Naive thymus-derived CD4-positive, alpha-beta T cell (primary cell): ENCODE measurements at places on chromosomes 11 and 22.

DNA sequence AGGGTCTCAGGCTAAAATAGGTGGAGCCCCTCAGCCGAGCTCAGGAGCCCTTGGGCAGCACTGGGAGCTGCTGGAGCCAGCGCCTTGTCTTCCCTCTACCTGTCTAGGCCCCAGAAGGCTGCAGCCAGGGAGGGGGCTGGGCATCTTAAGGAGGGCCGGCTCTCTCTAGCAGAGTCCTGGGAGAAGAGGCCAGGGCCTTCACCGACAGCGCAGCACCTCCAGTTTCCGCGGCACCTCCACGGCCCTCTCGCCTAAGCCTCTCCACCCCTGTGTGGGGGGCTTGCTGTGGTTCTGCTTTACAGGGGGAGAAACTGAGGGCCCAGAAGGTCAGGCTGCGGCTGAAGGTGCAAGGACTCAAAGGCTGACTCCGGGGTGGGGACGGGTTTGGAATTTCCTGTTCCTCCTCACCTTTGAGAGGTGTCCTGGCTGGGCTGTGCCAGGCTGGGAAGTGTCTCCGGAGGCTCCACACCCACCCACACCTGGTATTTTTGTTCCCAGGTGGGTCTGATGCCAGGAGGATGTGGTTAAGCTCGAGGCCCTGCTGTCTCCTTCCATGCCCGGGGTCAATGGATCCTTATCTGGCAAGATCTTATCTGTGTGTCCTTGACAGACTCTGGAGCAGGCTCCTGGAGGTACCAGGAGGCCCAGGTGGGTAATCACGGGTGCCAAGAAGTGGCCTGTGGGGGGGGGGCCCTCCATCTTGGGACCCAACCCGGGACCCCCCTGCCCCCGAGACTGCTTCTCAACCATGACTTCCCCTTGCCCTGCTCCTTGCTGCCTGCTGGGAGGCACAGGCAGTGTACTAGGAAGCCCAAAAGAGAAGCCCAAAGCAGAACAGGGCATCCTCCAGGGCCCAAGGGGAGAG lies 95.3 kb upstream of the FGF3 start:
- no peak for DNase-seq
- H3K27me3 ChIP-seq = no peaks in the 10 kb centered on the region
- no peak overlapping the region for H3K4me3 ChIP-seq
- no peaks in the 10 kb centered on the region for H3K4me1 ChIP-seq
- no peaks in the 10 kb centered on the region for H3K36me3 ChIP-seq
- H3K27ac ChIP-seq = no peak overlapping the region

DNA sequence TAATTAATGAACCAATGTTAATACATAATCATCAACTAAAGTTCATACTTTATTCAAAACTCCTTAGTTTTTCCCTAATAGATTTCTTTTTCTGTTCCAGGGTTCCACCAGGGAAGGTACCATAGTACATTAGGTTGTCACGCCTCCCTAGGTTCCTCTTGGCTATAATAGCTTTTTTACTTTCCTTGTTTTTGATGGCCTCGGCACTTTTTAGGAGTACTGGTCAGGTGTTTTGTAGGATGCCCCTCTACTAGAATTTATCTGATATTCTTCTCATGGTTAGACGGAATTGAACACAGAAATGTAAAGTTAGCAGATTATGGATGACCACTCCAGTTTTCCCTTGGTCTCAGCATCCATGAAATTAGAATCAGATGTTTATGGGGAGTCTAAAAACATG lies 34.0 kb downstream of the PARVA start:
- H3K27ac ChIP-seq = no peak overlapping the region
- no peak overlapping the region for H3K4me3 ChIP-seq
- H3K27me3 ChIP-seq = no peaks in the 10 kb centered on the region
- no peaks in the 10 kb centered on the region for H3K36me3 ChIP-seq
- H3K4me1 ChIP-seq = no peaks in the 10 kb centered on the region
- no peak for DNase-seq

DNA sequence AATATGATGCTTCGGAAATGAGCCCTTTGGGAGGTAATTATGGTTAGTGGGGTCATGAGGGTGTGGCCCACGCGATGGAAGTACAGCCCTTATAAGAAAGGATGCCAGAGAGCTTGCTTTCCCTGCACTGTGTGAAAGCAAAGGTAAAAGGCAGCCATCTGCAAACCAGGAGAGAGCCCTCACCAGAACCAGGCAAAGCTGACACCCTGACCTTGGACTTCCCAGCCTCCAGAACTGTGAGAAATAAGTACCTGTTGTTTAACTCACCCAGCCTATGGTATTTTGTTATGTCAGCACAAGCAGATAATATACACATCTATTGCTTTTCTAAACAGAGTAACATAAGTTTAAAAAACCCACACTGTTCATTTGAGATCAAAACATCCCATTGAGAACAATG lies 50.7 kb downstream of the SYN3 start:
- H3K4me1 ChIP-seq = no peaks in the 10 kb centered on the region
- H3K4me3 ChIP-seq = no peak overlapping the region
- no peaks in the 10 kb centered on the region for H3K36me3 ChIP-seq
- H3K27me3 ChIP-seq = no peaks in the 10 kb centered on the region

DNA sequence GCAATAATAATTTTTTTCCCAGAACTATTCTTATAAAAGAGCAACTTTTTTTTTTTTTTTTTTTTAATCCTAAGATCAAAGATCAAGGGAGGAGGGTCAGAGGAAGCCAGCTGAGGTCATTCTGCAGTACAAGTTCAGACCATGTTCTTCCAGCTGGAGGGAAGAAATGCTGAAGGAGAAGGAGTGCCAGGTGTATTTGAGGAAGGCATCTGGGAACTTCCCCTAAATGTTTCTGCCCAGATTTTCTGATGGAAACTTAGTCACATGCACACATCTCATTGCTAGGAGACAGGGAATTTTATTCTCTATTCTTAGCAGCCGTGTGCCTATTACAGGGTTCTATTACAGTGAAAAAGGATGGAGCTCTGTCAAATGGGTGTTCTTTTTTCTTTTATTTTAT lies 208.4 kb downstream of the ARHGAP42 start:
- no peaks in the 10 kb centered on the region for H3K4me1 ChIP-seq
- H3K27ac ChIP-seq = no peak overlapping the region
- DNase-seq = no peak
- no peaks in the 10 kb centered on the region for H3K36me3 ChIP-seq

GRCh38 chr11:69277074-69277809 lies 16.7 kb upstream of the MYEOV start:
- H3K4me1 ChIP-seq = no peaks in the 10 kb centered on the region
- no peak for DNase-seq
- H3K36me3 ChIP-seq = no peaks in the 10 kb centered on the region
- no peaks in the 10 kb centered on the region for H3K27me3 ChIP-seq

GRCh38 chr11:79406376-79406775 lies 34.5 kb downstream of the TENM4 start:
- H3K4me1 ChIP-seq = no peaks in the 10 kb centered on the region
- H3K27ac ChIP-seq = no peak overlapping the region
- H3K36me3 ChIP-seq = no peaks in the 10 kb centered on the region
- DNase-seq = no peak
- no peaks in the 10 kb centered on the region for H3K27me3 ChIP-seq

DNA sequence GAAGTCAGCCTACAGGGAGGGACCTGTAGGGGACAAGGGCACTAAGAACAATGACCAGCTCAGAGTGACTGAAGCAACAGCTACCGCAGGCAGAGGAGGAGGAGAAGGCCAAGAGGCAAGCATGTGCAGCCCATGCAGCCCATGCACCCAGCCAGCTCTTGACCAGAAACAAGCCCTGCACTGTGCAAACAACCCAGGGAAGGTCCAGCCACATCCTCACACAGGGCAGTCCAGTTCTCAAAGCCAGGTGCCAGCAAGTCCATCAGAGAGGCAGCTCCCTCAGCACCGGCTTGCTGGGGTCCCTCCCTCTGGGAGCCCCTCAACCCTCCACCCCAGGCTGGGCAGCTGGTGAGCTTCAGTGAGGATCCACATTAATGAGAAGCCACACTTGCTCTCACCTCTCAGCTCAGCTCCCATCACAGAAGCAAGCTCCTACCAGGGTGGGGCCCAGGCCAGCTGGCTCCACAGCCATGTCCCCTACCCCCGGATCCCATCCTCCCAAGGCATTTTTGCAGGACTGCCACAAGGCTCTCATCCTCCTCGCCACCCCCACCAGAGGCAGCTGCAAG lies 7.1 kb downstream of the DGCR2 start:
- no peaks in the 10 kb centered on the region for H3K36me3 ChIP-seq
- peak overlapping the region; percentile 24 for H3K27ac ChIP-seq
- peaks cover 55% of the 10 kb centered on the region for H3K4me1 ChIP-seq

DNA sequence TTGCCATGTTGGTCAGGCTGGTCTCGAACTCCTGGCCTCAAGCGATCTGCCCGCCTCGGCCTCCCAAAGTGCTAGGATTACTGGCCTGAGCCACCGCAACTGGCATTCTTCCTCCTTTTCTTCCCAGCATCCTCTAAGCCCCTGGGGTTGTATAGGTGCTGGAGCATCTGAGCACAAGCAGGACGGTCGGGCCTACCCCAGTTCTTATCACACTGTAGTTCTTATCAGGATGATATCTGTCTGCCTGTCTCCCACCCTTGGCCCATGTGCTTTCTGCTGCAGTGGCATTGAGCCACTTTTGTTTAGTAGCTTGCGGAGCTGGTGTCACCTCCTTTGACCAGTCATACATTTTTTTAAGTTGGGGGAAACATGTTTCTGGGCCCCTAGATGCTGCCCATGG lies 1.9 kb downstream of the RHOD start:
- H3K4me1 ChIP-seq = peaks cover 6% of the 10 kb centered on the region
- H3K4me3 ChIP-seq = no peak overlapping the region
- H3K36me3 ChIP-seq = no peaks in the 10 kb centered on the region
- no peaks in the 10 kb centered on the region for H3K27me3 ChIP-seq
- no peak for DNase-seq

DNA sequence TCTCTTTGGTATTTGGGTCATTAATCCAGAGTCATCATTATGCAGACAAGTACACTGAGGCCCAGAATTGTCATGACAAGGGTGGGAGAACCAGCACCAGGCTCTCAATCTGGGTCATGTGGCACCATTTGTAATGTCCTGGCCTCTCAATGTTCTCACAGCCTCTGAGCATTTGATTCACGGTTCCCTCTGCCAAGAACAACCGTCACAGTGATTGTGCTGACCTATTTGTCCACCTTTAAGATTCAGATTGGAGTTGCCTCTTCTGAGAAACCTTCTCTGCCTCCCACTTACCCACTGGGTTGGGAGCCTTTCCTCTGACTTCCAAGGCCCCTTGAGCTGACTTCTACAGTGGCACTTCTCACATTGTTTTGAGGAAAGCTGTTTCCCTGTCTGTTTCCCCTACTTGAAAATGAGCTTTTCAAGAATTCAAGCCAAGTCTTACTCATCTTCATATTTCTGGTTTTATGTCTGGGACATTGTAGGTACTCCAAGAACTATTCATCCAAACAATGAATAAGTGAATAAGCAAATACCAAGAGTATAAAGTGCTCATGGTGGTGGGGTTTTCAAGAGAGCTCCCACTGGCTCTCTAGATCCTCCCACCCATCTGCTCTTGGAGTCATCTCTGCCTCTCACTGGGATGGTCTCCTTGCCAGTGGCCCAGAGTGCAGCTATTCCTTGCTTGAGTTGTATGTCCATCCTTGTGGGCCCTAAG lies 126.4 kb upstream of the E2F8 start:
- no peaks in the 10 kb centered on the region for H3K27me3 ChIP-seq
- no peak overlapping the region for H3K27ac ChIP-seq
- DNase-seq = no peak
- no peaks in the 10 kb centered on the region for H3K4me1 ChIP-seq
- no peaks in the 10 kb centered on the region for H3K36me3 ChIP-seq

DNA sequence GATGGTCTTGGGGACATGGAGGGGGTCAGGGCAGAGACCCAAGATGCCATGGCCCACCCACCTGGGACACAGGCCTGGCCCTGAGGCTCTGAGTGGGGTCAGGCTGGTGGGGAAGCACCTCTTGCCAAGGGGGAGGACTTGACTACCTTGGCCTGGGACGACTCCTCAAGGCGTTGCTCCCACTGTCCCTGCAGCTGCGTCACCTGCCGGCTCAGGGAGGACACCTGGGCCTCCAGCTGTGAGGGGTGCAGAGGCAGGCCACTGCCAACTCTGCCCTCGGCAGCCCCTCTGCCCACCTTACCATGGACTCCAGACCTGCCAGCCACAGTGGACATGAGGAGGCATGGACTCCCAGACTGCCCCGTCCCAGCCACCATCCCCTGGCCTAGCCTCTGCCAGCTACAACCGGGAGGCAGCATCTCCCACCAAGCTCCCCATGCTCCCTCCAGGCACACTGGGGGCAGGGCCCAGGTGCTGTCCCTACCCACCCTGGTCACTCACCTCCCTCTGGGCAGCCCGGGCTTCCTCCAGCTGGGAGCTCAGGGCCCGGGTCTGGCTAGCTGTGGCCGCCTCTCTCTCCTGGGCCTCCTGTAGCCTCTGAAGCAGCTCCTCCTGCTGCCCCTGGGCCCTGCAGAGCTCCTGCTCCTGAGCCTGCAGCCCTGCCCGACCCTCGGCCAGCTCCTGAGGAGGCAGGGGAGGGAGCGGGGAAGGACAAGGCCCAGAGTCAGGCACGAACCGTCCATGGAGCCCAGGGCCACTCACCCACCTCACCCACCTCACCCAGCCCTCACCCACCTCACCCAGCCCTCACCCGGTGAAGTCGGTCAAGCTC lies 8.6 kb downstream of the CDC42BPG start:
- H3K4me3 ChIP-seq = no peak overlapping the region
- H3K27me3 ChIP-seq = no peaks in the 10 kb centered on the region
- DNase-seq = no peak
- no peak overlapping the region for H3K27ac ChIP-seq

DNA sequence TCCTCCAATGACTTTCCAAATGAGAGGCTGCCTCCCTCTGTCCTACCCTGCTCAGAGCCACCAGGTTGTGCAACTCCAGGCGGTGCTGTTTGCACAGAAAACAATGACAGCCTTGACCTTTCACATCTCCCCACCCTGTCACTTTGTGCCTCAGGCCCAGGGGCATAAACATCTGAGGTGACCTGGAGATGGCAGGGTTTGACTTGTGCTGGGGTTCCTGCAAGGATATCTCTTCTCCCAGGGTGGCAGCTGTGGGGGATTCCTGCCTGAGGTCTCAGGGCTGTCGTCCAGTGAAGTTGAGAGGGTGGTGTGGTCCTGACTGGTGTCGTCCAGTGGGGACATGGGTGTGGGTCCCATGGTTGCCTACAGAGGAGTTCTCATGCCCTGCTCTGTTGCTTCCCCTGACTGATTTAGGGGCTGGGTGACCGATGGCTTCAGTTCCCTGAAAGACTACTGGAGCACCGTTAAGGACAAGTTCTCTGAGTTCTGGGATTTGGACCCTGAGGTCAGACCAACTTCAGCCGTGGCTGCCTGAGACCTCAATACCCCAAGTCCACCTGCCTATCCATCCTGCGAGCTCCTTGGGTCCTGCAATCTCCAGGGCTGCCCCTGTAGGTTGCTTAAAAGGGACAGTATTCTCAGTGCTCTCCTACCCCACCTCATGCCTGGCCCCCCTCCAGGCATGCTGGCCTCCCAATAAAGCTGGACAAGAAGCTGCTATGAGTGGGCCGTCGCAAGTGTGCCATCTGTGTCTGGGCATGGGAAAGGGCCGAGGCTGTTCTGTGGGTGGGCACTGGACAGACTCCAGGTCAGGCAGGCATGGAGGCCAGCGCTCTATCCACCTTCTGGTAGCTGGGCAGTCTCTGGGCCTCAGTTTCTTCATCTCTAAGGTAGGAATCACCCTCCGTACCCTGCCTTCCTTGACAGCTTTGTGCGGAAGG lies 2.9 kb downstream of the APOC3 start:
- no peak overlapping the region for H3K27ac ChIP-seq
- peaks cover 4% of the 10 kb centered on the region for H3K4me1 ChIP-seq
- H3K36me3 ChIP-seq = no peaks in the 10 kb centered on the region
- no peak for DNase-seq
